ENCODE measurements at places on chromosomes 3 and 15. TPM values are rescaled to one million over a fixed set of nuclear protein-coding genes. Genes with fewer than 3 reads are reported as not detected.

GOLGA8K gene
- not detected for total RNA-seq

PLCB2 gene
- total RNA-seq: 91.8 TPM

LNP1 gene
- 3.2 TPM for total RNA-seq

SERPINI2 gene
- total RNA-seq: not detected

DNA sequence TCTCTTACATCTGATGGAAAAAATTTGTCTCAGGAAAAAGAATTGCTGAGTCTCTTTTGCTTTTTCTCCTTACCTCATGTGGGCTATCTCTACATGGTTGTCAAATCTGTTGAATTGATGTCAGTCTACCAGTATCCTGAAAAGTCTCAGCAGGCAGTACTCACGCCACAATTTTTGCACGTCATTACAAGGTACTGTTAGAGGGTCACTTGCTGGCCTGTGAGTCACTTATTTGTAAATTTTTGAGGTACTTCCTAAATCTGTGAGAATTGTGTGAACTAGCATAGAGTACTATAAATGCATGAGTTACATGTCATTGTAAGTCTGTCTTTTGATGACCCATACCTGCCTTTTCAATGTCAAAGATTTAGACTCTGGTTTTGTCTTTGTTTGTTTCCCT is 15.9 kb downstream of the HPS3 start:
- no peak for DNase-seq
- no peaks in the 10 kb centered on the region for H3K27me3 ChIP-seq
- peaks cover 14% of the 10 kb centered on the region for H3K36me3 ChIP-seq
- H3K4me3 ChIP-seq: no peak overlapping the region
- H3K4me1 ChIP-seq: peaks cover 4% of the 10 kb centered on the region

GRCh38 chr15:90718232-90718631 is 1.1 kb downstream of the BLM start:
- no peak for DNase-seq
- peaks cover 32% of the 10 kb centered on the region for H3K4me1 ChIP-seq
